ENCODE measurements at places on chromosomes 5 and 9. TPM values are rescaled to one million over a fixed set of nuclear protein-coding genes. Genes with fewer than 3 reads are reported as not detected.

The LCN2 gene
- 3.0 TPM for total RNA-seq

The BTNL3 gene
- not detected for total RNA-seq

The IL9 gene
- not detected for total RNA-seq

The PRLR gene
- total RNA-seq, result 1.9 TPM

The OR1Q1 gene
- total RNA-seq, result not detected
